ENCODE measurements at places on chromosomes 6 and 20. TPM values are rescaled to one million over a fixed set of nuclear protein-coding genes. Genes with fewer than 3 reads are reported as not detected.

Gene PTCHD4
- 4.8 TPM for total RNA-seq

Gene RIN2
- total RNA-seq, result 36.1 TPM

Gene GMPR
- total RNA-seq, result 1.3 TPM

Gene OSER1
- total RNA-seq, result 34.9 TPM

Gene TRIM27
- 91.8 TPM for total RNA-seq

Gene NINL
- 125 TPM for total RNA-seq

Gene HLA-DRB5
- total RNA-seq, result 0.60 TPM

Gene GRM4
- 0.38 TPM for total RNA-seq
